ENCODE measurements at places on chromosomes 1 and 21.

DNA sequence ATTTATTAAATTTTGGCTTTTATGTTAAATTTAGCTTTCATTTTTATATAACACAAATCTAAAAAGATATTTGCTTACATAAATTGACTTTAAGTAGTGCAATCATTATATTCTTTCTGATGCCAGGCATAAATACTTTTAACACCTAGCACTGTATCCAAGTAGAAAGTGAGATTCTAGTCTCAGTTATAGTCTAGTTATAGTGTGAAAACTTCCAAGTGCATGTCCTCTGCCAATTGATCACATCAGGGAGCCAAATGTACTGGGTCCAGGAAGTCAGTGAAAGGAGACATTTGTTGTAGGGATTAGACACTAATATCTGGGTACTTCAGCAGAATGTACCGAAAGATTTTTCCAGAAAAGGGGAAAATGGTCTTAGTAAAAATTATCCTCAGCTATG is 290.7 kb upstream of the ZRANB2 start:
- no peak for DNase-seq

DNA sequence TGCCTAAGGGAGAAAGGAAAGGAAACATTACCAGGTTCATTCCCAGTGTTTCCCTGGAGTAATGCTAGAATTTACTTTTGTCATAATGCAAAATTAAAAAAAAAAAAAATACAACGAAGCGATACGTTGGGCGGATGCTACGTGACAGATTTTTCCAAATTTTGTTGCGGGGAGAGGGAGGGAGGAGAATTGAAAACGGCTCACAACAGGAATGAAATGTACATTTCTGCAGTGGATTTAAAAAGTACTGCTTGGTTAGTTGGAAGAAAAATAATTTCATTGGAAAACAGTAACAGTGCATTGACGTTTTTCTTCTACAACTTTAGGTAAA is 157.5 kb downstream of the RUNX1 start:
- DNase-seq: no peak

DNA sequence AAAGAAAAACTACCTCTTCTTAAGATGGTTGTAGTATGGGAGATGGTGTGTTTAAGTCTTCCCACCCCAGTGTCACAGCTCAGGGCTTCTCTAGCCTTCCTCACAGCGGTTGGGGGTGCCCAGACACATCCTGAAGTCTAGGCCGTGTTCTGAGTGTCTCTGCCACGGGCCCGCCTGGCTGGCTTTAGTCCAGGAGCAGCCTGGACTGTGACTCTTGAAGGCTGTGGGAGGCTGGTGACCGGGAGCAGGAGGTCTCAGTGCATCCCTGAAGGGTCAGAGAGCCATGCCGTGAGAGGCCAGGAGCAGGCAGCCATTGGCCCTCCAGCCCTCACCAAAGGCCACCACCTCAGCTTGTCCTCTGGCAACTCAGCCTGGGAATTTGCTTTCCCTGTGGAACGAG is 4.5 kb downstream of the EPHX1 start:
- no peak for DNase-seq

GRCh38 chr1:207863893-207864535 is 46.9 kb downstream of the CD34 start:
- DNase-seq: no peak

- peak; percentile 59 for DNase-seq
These were observed 4.1 kb upstream of the PTPN7 start for GRCh38 chr1:202164271-202165037.

DNA sequence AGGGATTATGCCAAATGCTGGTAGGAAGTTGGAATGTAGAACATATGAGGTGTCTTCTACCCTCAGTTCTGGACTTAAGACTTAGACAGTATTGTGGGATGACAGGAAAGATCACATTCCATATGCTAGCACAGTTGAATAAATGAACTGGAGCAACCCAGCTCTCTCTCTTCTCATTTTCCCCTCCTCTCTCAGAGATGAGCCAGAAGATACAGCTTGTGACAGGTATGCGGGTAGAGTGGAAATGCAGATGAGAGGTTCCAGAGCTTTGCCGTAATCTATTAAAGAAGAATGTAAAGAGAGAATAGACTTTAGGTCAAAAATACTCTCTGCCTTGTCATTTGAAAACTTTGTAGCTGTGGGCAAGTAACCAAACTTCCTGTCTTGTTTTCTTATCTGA is 32.5 kb upstream of the HMCN1 start:
- no peak for DNase-seq

DNA sequence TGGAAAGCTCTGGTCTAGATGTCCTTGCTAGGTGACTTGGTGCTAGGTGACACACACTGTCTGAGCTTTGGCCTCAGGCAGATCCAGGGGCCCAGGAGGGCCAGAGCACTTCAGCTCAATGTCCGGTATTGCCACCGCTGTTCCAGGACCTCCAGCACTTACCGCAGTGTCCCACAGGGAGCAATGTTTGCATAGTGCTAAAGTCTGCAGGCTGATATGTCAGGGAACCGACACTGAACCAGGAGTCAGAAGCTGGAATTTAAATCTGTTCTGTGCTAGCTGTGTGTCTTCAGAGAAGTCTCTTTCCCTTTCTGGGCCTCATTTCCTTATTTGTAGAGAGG is 19.3 kb downstream of the DHCR24 start:
- no peak for DNase-seq

DNA sequence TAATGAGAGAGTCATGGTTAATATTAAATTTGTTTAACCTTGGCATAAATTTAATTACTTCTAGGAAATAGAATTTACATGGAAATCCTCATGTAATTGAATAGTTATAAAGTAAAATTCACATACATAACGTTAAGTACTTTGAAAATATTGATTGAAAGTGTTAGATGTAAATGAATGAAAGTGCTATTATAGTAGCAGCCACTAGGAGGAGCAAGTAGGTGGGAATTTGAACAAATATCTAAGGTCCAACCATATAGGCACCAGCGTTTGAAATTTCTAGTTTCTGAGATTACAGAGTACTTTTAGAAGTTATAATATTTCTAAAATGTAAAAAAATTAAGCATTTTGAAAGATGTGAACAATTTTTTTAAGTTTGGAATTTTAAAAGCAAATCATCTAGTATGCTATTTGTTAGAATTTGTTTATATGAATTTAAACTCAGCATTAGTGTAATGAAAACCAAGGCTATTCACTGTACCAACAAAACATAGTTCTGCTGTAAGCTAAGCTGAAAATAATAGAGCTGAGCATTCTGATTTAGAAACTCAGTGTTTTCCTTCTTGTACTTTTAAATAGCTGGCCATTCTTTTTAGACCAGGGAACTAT is 3.3 kb downstream of the B3GALT2 start:
- no peak for DNase-seq

DNA sequence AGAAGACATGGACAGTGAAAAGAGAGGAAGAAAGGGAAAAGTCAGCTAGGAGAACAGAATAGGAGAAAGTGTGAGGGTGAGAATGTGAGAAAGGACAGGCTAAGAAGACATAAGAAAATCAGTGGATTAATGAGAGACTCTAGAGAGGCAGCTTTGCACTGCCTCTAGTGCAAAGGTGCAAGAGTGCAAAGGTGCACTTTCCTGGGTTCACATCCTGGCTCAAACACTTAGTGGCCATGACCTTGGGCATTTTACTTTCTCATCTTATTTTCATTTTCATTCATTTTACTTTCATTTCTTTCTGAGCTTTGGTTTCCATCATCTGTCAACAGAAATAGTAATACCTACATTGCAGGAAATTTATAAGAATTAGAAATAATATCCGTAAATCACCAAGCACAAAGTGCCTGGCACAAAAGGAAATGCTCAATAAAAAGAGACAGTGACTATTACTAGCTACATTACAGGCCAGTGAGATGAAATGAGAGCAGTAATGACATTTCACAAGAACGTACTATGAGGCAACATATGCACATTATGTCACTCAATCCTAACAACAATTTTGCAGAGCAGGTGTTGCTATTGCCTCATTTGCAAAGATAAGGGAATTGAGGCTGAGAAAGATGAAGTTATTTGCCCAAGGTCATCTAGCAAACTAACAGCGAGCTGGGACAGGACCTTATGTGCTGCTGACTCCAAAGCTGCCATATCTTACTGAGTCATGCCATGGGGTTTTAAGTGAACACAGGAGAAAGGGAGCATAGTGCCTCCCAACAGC is 107.0 kb upstream of the TLR5 start:
- DNase-seq: no peak

- DNase-seq: no peak
These were observed 42.7 kb downstream of the MORN1 start for GRCh38 chr1:2348346-2349325.

- no peak for DNase-seq
These were observed 29.3 kb downstream of the KIRREL1 start for GRCh38 chr1:158022554-158023312.

- no peak for DNase-seq
These were observed 26.9 kb downstream of the UCK2 start for GRCh38 chr1:165854101-165854845.

DNA sequence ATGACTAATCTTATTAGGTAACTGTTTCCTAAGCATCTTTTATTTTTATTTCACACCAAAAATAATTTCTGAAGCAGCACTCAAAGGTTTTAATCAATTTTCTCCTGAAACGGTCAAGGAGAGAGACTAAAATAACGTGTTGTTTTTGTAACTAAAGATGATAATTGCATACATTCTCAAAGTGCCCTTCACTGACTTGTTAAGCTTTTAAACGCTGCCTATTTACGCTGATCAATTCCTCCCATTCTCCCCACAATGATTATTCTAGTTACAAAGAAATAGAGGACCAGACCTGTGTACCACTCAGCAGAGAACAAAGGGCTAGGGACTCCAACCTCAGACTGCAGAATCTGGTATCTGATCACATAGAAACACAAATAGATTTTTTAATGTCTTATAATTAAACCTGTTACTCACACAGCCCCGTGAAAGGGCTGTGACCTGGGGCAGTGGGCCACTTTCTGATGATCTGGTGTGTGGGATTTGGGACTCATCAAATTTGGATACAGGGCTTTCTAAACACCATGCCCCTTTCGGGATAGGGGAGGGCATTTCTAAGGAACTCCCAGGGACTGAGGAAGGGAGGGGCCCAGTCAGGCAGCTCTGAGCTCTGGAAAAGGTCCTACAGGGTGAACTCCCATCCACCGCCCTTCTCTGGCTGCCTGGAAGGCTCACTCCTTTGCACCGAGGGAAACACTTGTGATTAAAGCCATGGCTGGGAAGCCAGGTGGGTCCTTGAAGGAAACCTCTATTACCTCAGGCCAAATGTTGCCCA is 65.2 kb downstream of the BCAR3 start:
- no peak for DNase-seq

DNA sequence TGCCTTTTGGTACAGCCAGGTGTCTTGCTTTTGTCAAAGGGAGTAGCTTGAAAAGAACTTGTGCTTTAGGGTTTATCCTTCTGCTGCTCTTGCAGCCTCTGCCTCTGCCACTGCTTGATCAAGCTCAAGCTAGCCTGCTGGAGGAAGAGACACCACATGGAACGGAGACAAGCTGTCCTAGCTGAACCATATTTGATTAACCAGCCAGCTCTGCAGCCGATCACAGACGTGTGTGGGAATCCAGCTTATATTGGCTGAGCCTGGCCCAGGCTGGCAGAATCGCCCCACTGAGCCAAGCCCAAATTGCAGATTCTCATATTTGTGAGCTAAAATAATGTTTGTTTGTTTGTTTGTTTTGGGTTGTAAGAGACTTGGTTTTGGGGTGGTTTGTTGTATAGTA is 18.7 kb upstream of the FAM78B start:
- DNase-seq: no peak

GRCh38 chr1:94683886-94684285 is 136.3 kb upstream of the SLC44A3 start:
- DNase-seq: no peak
